ENCODE measurements at places on chromosomes 7 and 10.

GRCh38 chr7:78345979-78346378 lies 547.4 kb downstream of the PHTF2 start:
- no peak for DNase-seq

DNA sequence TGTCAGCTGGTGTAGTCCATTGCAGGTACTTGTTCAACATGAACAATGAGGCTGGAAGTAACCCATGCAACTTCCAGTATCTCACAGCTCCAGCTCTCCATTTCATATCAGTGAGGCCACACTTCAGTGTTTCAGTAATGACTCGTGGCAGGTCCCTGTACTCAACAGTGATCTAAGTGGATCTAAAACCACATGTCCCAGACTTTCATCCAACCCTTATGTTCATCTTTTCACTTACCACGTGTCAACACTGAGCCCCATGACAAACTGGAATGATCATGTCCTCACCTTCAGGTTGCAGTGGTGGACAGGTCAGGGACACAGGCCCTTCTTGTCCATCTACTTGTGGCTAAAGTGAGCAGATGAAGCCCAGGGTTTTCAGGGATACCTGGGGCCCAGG lies 155.0 kb upstream of the GRB10 start:
- DNase-seq, result no peak

DNA sequence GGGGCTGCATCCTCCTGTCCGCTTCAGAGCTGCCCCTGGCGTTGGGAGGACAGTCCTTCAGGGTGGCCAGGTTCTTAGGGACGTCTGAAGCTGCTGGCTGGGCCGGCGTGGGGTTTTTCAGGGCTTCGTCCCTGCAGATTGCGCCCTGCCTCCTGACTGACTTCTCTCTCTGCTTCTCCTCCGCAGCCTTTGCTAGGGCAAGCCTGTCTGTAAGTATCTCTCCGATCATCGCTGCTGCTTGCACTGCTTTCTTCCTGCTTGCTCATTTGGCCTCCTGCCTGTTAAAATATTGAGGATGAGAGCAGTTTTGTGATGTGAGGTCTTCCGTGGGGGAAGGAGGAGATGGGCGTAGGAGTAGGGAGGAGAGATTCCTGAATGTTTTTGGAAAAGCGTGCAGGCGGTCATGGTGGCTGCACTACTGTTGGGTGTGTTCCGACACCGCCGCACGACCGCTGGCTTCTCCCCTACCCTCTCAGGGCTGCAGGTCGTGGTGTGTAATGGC lies 25.3 kb downstream of the PFKFB3 start:
- DNase-seq, result no peak

DNA sequence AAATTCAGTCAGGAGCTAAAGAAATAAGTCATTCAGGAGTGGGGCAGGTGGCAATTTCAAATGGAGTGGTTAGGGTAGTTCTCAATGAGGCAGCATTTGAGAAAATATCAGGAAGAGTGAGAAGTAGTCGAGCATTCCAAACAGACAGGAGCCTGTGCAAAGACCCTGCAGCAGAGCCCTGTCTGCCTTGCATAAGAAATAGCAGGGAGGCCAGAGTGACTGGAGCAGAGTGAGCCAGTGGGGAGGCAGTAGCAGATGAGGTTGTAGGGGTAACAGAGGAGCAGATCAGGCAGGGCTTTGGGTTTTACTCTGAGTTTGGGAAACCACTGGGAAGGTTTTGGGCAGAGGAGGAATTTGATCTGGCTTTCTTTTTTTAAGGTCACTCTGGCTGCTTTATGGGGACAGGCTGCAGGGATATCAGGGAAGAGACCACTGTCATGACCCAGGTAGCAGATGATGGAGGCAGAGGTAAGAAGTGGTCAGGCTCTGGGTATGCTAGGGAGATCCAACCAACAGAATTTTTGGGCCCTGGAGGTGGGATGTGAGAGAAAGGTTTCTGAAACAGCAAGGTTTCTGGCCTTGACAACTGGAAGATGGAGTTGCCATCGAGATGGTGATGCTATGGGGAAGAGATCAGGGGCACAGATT lies 1.3 kb upstream of the BLVRA start:
- peak; percentile 37 for DNase-seq

DNA sequence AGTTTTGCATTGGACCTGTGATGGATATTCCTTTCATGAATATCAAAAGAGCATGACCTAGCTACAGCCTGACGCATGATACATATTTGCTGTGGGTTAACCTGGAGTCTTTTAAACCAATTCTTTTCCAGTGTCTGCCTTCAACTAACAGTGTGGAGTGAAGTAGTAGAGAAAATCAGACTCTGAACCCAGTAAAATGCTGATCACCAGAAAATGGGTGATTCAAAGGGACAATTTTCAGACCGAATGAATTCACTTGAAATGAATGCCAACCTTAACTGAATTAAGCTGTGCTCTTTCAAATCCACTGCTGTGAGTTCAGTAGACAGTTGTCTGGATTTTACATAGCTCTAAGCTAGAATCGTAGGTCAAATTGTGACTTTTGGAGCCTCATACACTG lies 123.0 kb downstream of the CDK14 start:
- DNase-seq, result no peak

GRCh38 chr10:93746844-93747284 lies 10.9 kb upstream of the LGI1 start:
- no peak for DNase-seq

GRCh38 chr7:66933469-66933868 lies 12.4 kb downstream of the TMEM248 start:
- no peak for DNase-seq

DNA sequence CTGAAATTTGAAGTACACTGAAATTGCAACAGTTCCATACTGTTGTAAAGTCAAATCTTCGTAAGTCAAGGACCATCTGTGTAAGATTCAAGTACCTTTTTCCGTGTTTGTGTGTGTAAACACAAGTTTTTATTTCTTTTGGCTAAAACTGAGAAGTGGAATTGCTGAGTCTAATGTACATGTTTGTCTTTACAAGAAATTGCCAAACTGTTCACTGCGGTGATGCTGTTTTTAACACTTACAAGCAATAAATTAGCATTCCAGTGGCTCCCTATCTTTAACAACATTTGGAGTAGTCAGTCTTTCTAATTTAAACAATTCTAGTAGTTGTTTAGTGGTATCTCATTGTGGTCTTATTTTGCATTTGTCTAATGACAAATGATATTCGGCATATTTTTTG lies 23.3 kb downstream of the CALD1 start:
- DNase-seq, result no peak

DNA sequence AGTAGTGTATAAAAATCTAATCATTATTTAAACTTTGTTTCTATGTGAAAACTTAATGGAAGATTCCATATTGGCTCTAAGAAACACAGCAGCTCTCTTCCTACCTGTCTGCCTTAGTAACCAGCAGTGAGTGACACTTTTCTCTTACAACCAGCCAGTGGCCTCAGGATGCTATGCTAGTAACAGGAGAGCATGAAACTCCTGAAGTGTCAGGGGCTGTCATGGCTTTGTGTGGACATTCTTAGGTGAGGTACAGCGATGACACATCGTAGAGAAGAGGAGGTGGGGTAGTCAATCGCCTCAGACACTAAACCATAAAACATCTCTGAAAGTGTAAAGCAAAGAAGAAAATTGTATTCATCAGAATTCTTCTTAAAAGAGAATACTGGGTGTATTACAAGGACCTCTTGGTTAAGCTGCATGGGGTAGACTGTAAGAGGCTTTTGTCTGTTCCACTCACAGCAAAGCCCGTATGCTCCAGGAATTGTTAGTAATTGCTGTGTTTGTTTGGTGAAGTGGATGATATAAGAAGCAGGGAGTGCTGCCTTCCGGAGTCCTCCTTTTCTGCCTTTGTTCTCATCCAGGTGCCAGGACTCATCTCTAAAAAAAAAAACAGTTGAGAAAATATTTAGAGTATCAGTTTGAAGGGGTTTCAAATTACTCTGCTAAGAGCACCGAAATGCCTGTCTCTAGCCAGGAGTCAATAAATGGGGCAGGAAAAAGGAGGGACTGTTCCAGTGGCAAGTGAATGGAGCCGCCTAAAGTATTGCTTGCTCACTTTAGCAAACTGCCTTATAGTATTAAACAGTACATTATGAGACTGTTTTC lies 518.8 kb downstream of the CNTNAP2 start:
- DNase-seq, result no peak

Data from OCI-M1 (cell line).